NCI-H1417 treated with DMSO at 0.1 percent for 48 hours (cell line): ENCODE measurements at places on chromosomes 7 and 10.

DNA sequence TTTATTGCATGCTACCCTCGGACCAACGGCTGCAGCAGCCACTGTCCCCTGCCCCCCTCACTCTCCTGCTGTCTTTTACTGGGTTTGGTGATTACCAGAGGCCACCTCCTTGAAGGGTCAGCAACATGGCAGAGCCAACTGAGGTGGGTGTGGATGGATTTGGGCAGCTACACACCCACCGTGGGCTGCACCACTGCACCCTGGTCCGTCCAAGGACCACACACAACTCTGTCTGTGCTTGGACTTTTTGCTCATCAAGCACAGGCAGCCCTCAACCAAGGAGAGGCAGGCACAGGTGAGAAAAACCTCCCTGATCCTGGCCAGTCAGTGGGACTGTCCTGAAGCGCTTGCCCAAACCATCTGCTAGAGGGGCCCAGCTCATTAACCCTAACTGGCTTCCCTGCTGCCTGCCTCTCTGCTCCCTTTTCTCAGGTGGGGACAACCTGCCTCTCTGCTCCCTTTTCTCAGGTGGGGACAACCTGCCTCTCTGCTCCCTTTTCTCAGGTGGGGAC is 239.5 kb upstream of the PITRM1 start:
- DNase-seq: no peak

- DNase-seq: no peak
Observed at GRCh38 chr10:92923416-92923815, 75.1 kb downstream of the EXOC6 start.

- DNase-seq: no peak
Observed at GRCh38 chr7:130396109-130396508, 15.8 kb downstream of the CPA1 start.

DNA sequence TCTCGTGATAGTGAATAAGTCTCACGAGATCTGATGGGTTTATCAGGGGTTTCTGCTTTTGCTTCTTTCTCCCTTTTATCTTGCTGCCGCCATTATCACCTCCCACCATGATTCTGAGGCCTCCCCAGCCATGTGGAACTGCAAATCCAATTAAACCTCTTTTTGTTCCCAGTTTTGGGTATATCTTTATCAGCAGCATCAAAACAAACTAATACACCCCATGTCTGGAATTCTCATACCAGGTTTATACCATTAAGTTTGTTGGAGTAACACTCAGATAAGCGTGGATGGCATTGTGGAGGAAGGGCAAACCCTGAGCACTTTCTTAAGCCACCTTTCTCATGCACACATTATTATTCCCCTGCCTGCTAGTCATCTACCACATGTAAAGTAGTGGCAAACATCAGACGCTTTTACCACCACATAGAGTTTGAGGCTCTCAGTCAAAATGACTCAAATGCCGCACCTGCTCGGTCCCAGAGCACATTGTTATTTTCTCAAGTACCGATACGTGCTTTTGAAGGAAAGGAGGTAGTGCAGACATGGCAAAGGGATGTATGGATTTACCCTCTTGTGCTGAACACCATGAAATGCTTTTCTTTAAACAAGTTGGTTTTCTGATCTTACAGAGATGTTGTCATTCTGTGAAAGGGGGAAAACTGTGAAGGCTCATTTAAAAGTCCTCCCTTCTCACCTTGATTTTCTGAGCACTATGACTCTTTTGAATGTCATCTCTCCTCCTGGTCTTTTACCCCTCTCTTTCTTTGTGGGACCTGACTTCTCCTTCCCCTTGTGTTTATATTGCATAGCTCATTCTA is 429.7 kb downstream of the EXOC4 start:
- no peak for DNase-seq

GRCh38 chr10:92219559-92219958 is 71.3 kb downstream of the CPEB3 start:
- no peak for DNase-seq

DNA sequence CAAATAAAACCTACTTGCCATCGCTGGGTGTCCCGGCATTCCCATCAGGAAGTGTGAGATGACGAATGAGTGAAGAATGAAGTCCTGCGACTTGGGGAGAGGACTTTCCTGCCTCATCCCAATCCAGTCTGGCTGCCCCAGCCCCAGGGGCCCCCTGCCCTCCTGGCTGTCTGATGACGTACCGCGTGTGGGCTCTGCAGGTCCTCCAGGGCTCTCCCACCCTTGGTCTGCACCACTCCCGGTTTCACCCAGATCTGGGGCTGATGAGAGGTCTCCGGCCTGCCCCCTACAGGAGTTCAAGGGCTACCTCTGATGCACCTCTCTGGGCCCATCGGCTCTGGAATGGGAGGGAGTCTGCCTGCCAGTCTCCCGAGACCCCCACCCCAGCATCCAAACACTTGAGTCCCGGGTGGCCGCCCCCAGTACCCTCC is 9.8 kb downstream of the ATP6V1F start:
- DNase-seq: no peak

DNA sequence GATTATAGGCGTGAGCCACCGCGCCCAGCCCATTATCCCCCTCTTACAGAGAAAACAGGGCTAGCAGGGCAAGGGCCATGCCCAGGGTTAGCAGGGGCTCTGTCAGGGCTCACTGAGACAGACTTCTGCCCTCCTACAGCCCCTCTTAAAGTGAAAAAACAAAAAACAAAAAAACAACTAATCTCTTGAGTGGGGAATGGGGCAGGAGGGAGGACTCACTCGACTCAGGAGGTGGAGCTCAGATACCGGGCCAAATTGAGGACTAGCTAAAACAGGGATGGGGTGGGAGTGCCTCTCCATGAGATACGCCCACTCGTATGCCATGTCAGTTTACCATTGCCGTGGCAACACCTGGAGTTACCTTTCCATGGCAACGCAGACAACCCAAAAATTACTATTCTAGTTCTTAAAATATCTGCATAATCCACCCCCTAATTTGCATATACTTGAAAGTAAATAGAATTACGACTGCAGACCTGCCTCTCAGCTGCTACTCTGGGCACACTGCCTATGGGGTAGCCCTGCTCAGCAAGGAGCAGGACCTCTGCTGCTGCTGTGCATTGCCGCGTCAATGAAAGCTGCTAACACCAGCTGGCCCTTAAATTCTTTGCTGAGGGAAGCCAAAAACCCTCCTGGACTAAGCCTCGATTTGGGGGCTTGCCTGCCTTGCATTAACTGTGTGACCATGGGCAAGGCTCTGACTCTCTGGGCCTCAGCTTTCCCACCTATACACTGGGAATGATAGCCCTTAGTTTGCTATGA is 13.4 kb downstream of the SSC4D start:
- DNase-seq: no peak

DNA sequence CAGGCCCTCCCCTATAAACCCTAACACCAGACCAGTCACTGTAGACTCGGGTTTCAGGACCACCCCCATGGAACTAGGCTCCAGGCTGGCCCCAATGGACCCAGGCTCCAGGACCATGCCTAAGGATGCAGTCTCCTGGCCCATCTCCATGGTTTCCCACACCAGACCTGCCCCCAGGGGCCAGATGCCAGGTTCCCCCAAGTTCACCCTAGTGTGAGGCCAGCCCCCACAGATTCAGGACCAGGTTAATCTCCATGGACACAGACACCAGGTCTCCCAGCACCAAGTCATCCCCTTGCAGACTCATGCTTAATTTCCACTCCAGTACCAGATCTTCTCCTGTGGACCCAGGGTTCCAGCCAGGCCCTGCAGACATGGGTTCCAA is 103.8 kb upstream of the LANCL2 start:
- DNase-seq: no peak

- DNase-seq: no peak
Observed at GRCh38 chr7:22726345-22726906, 574 bp upstream of the IL6 start.

DNA sequence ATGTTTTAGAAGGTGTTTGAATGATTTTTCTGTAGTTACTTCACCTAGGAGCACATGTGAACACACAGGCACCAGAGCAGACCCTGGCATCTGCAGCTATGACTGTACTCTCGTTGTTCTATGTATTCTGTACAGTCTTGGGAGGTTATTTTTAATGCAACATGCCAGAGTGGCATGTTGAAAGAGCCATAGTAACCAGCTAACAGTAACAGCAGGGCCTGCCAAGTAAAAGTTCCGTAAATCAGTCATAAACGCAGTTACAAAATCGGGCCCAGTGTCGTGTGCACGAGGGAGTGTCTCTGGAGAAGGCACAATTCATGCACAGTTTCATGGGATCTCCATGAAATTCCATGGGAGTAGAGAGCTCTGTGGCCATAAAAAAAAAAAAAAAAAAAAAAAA is 108.3 kb upstream of the CDK6 start:
- no peak for DNase-seq

DNA sequence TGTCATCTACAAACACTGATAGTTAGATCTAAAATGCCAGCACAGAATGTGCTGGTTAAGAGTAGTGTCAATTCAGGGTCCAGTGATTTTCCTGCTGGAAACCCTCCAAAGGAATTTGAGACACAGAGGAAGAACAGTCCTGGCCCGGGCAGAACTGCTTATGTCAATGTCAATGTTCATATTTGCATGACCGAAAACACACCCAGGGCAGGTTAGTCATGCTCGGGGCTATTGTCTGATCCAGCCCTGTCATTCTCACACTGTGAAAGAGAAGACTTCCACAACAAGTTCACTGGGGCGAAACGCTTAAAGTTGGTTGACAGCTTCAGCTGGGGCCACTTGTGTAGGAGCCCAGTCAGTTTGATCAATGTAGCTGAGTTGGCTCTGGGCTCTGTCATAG is 139.3 kb downstream of the C1GALT1 start:
- no peak for DNase-seq

DNA sequence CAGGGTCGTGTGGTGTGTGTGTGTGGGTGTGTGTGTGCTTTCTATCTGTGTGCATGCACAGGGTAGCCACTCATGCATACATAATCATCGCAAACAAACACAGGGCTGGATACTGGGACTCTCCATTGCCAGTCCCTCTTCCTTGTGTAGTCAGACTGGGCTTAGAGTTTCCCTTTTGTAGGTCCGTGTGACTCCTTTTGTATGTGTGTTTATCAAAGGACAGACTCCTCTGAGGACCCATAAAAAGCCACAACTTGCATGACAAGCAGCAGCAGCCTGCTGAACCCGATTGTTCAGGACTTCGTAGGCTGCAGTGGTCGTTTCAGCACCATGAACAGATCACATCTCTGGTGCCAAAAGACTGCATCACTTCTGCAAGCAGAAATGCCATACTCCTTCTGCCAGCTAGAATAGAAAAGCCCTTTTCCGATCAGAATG is 895 bp downstream of the VSTM2A start:
- no peak for DNase-seq

DNA sequence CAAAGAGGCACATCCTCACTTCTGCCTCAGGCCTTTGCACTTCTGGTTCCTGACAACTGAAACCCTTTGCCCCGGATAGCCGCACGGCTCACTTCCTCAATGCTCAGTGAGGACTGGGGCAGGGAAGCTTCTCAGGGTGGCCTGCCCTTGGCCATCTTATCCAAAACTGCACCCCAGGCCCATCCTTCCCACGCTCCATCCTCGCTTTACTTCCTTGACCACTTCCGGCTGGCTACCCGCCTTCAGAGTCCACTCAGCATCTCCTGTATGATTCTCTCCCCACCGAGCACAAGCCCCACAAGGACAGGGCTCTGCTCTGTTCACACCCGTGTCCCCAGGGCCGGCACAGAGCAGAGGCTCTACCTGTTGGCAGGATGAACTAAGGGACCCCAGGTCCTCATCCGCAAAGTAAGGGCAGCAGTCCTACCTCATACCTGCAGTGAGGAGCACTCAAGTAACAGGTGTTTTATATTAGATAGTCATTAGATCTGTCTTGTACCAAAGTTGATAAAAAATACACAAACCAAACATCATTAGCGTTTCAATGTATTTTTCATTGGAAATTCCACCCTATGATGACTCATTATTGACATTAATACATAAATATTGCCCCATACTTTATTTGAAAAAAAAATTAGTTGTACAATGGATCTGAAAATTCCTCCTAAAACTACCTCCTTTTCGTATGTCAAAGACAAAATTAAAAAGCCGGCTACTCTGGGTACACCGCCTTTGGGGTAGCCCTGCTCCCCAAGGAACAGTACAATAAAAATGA is 35.0 kb downstream of the GNA12 start:
- DNase-seq: no peak

DNA sequence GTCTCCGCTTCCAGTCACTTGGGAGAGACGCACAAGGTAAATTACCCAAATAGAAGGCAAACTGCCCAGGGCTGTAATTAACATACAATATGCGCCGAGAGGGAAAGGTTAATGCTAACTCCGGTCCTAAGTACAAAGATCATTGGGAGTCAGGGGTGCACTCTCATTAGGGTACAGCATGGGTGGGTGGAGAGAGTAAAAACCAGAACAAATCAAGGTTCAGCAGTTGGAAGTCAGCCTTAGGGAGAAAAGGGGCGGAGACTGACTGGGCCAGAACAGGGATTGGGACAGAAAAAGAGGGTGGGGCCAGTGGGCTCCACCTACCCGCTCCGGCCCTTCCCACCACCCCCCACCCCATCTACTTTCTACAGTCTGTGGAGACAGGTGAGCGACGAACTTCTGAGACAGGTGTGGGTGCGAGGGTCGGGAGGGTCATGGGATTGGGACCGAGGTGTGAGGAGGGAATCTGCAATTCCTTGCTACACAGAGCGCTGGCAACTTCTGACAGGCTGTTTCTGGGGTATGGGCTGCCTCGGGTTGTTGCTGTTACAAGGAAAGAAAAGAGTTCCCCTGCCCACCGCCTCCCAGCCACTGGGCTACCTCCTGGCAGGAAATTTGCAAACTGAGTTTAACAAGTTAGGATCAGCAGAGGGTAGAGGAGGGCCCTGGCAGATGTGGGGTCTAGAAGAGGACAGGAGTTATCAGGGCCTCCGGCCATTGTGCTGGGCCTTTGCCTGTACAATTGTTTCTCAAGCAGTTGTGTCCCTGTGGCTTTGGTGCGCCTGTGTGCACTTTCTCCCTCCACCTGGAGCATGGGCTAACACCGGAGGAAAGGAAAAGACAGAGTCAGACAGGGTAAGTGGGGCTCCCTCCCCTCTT is at the start of gene TMEM139:
Gene TMEM139, plus strand, starts transcription at position 368 of the 879 bp plus-strand sequence. CDS start 1,000 bp downstream, outside the sequence.
- DNase-seq: no peak

GRCh38 chr7:148787571-148788295 is 89.0 kb downstream of the CUL1 start:
- DNase-seq: no peak

DNA sequence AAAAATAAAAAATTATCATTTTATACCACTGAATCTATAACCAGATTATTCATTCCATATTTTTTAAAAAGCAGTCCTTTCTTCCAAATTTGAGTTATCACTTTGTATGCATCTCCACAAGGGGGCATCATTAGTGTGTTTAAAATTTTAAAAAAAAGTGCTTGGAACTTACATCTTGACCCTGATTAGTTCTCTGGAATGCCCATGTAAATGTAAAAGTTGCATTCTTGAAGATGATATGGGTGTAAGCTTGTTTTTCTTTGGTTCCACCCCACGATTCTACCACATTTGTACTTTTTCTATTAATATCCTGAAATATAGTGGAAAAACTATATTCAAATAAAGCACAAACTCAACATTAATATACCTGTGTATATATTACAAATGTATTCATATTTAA is 144.9 kb downstream of the ELAPOR2 start:
- DNase-seq: no peak
